ENCODE measurements at places on chromosomes 3 and 15.

DNA sequence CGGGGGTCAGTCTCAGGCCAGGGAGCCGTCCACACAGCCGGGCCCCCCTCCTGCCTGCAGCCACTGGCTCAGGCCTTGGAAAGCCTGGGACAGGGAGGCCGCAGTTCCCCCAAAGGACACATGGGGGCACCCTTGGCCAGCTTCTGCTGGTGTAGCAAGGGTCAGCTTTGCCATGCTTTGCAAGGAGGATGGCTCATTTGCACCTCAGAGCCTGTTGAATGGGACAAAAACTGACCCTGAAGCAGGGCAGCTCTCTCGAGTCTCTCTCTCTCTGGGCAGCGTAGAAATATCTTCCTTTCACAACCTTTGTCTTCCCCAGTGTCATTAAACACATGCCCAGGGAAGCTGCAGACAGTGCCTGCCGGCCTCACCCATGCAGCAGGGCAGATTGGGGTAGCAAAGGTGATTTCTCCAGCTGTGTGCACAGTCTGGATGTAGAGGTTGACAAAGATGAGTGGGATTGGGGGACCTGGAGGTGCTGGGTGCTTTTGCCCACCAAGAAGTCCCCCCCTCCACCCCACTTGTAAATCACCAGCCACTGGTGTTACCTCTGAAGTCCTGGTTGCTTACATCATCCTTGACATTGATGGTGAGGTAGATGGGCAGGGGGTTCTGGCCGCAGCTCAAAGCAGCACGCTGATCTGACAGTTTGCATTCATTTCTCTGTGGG lies 17.4 kb upstream of the EHD4 start:
- DNase-seq = peak; percentile 6

GRCh38 chr3:169071003-169071402 lies 592.5 kb downstream of the MECOM start:
- DNase-seq = no peak

DNA sequence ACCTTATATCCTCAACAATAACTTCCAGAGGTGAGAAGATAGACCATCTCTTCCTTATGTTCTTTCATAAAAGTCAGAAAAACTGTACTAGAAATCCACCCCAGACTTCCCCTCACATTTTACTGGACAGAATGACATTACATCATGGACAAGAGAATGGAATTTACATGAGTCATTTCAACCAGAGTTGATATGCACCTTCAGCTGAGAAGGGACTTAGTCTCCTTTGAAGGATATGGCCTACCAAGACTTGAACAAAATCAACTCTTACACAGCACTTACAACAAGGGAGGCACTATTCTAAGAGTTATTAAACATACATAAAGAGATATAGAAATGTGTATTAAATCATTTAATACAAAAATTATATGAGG lies 380.0 kb upstream of the DPH6 start:
- no peak for DNase-seq

DNA sequence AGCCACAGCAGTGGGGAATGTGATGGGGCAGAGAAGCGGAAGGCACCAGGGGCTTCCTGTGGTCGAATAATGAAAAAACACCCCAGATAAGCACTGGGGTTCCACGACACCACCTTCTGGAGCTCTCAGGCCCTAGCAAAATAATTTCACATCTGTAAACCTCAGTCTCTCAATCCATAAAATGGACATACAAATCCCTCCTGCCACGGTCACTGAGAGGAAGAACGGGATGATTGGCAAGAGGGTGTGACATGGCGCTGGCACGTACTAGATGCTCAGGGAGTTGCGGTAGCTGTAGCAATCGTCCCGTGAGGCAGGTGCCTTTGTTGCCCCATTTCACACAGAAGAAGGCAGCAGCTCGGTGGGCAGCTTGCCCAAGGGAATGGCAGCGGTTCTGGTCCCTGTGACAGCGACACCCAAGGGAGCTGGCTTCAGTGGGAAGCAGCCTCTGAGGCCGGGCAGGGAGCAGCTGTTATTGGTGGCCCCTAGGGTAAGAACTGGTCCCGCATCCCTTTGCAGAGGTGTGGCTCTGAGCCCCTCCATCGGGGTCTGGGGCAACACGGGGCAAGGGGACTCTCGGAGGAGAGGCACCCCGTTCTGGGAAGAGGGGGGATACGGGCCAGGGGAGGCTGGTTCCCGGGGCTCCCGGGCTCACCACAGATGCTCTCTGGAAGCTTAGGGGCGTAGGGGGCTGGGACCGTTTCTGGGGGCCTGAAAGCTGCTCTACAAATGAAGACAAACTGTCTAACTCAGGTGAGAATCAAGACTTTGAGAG lies 114.0 kb upstream of the ALDH1A3 start:
- no peak for DNase-seq

GRCh38 chr15:76737573-76737972 lies 167.6 kb downstream of the SCAPER start:
- no peak for DNase-seq

DNA sequence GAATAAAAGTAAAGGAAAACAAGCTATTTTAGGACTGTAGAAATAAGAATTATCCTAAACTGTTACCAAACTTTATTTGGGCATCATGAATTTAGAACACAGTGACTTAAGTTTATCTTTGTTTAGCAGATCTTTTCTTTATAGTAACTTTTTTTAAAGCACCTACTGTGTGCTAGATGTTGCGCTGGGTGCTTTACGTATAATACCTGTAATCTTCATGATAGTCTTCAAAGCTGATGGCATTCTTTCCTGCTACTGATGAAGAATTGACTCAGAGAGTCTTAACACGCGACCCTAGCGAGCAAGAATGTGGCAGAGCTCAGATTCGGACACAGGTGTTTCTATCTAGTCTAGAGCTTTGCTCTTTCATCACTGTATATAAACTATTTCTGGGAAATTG lies 53.9 kb downstream of the CHD2 start:
- DNase-seq = no peak

GRCh38 chr3:114509756-114510155 lies 215.9 kb downstream of the TIGIT start:
- DNase-seq = no peak

GRCh38 chr15:34721802-34722438 lies 32.9 kb downstream of the GJD2 start:
- DNase-seq = no peak

DNA sequence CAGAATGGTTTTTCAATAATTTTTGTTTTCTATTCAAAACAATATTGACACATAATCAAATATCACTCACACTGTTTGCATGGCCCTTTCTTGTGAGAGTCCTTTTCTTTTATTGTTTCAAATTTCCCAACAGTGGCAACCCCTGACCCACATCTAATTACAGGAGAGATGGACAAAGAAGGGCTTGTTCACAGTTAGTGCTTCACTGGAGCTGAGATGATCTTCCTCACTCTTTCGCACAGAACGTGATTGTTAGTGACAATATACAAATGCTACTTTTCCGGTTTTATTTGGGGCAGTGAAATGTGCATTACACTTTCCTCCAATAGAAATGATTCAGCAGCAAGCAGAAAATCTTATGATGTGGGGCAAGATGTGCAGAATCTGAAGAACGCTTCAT lies 38.6 kb upstream of the TTC14 start:
- DNase-seq = no peak

DNA sequence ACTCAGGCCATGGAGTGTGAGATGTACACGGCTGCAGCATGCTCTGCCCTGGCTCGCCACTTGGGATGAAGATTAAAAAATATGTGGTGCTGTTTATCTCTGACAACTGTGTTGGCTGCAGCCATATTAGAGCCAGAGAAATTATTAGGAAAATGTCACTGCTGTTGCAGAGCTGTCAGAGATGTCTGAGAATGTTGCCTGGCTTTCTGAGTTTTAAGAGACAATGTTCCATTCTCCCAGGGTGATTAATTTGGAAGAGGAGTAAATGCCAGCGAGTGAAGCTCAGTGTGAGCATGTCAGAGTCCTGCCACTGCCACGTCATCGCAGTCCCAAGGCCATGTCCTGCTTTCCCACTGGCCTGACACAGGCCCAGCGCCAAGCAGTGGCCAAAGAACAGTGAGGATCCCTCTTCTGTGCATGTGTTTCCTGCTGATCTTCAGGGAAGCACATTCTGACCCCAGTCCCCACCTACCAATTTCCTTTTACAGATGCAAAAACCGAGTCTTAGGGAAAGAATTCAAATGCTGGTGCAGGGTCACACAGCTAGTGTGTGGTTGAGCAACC lies 370.9 kb downstream of the GABRG3 start:
- DNase-seq = no peak

GRCh38 chr15:72861354-72861910 lies 77.9 kb upstream of the ADPGK start:
- no peak for DNase-seq

- no peak for DNase-seq
These were observed 36.3 kb upstream of the PLA2G4E start for GRCh38 chr15:42056934-42057798.

- no peak for DNase-seq
These were observed 23.4 kb downstream of the DPP8 start for GRCh38 chr15:65494076-65494475.

GRCh38 chr3:20810555-20810954 lies 624.5 kb upstream of the SGO1 start:
- DNase-seq = no peak

GRCh38 chr15:39171944-39172368 lies 408.9 kb upstream of the THBS1 start:
- DNase-seq = peak; percentile 18

DNA sequence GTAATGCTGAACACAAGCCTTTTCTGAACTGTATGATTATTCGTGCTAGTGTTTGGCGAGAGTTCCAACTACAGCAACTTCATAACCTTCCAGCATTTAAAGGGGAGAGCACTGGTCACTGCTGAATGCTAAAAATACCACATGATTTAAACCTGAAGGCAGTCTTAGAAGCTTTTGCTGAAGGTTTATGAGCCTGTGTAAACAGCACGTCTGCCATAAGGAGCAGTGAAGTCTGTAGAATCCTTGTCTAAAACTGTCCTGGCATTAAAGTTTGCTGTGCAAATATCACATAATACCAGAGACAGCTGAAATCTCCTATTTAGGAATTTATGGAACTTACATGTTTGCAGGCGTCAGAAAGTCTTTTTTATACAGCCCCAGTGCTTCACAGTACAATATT lies 5.9 kb downstream of the SATB1 start:
- DNase-seq = no peak

DNA sequence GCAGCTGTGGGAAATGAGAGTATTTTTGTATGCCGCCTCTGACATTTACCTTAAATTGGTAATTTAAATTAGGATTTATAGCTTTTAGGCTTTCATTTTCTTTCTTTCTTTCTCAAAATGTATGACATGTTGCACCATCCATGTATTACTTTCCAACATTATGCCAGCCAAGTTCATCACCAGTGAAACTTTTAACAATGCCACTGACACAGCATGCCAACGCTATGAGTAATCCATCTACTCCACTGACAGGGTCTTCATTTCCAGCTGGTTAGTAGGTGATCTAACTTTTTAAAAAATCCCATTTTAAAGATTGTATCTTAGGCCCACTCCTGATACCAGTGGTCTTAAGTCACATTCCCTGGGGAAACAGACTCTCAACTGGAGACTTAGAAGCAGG lies 21.8 kb upstream of the CLDN16 start:
- DNase-seq = no peak

DNA sequence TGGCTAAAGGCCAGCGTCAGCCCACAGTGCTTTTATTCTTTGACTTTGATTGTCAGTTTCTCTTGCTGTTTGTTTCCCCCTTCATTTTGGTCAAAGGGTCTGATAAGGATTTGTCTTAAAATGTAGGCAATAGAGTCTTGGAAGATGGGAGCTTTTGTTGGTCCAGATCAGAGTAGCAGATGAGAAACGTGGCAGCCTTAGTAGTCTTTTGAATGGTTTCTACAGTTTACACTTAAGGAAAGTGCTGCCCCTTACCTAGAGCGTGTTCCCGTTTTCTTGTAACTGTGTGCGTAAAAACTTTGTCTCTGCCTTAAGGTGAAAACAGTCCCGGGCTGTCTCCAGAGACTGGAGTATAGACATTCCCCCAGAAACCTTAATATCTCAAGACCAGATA lies 630 bp downstream of the LXN start:
- DNase-seq = peak; percentile 40

DNA sequence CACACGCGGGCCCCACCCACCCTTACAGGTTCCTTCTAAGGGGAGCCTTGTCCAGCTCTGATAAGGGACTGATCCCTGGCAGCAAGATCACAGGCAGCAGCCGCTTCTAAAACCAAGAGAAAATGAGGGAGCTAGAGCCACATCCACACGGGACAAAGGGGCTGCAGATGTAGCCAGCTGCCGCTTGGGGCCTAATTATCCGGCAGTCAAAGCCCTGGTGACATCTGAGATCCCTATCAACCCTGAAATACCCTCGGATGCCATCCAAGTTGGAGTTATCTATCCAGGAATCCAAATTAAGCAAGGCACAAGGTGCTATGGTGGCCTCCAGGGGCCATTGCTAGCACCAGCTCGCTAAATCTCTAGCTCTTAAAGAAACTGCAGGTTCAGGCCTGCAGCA lies 248.3 kb downstream of the VPS13C start:
- DNase-seq = no peak

Measured in Kasumi-1 (cell line).